Muscle of leg (tissue), 16 donors: ENCODE measurements at places on chromosomes 4 and X.

DNA sequence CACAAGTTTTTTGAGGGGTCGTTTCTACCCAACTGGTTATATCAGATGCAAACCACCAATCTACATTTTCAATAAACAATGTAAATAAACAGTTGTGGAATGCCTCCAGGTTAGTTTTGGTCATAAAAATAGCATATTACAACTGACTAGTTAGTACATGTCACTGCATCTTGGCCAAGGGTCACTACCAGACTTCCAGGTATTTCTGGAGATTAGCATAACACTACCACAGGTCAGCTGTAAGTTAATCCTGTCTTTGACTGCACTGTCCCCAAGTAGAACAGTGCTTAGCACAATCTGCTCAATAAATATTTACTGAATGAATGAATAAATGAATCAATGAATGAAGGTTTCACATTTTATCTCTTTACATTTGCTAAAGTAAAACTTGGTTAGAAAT lies 64.4 kb downstream of the TBC1D19 start:
- DNase-seq: no peak

DNA sequence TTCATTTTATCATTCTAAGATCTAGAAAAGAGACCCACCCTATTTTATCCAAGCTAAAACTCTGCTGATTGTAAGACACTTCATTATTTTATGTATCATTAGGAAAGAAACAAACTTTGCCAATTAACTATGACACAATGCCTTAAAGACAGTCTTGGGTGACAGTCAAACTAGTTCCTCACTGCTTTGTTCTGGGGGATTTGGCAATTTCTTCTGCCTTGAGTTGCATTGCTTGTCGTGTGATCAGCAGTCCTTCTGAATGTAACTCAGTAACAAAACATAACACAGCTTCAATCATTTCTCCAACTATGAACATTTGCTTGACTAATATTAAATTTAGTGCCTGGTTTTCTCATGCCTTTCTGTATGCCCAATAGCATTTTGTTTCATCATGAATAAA lies 577.9 kb upstream of the DIPK2B start:
- DNase-seq: no peak

DNA sequence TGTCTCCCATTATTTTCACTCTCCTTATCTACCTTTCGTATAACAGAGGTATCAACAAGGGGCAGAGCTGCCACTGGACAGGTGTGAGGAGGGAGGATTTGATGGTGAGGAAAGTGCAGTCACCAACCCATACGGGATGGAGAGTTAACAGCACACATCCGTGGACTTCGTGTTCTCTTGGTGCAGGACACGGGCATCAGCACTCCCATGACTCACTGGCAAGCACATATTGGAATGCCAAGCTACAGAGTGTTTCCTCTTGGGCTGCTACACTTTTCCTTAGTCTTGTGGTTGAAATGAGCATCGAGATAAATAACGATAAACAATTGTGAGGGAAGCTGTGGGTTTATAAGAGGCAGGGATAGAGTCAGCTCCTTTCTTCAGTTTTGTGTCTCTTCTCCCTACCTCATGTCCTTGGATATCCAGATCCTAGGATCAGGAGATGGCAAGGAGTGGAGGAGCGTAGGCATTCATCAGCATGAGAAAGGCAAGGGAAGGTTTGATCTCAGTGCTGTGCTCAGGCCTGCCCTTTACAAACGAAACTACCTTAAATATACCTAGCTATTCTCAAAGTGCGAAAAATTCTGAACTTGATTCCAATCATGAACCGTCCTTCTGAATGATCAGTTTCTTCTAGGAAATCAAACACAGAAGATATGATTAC lies 96.3 kb downstream of the ZNF827 start:
- DNase-seq: no peak

DNA sequence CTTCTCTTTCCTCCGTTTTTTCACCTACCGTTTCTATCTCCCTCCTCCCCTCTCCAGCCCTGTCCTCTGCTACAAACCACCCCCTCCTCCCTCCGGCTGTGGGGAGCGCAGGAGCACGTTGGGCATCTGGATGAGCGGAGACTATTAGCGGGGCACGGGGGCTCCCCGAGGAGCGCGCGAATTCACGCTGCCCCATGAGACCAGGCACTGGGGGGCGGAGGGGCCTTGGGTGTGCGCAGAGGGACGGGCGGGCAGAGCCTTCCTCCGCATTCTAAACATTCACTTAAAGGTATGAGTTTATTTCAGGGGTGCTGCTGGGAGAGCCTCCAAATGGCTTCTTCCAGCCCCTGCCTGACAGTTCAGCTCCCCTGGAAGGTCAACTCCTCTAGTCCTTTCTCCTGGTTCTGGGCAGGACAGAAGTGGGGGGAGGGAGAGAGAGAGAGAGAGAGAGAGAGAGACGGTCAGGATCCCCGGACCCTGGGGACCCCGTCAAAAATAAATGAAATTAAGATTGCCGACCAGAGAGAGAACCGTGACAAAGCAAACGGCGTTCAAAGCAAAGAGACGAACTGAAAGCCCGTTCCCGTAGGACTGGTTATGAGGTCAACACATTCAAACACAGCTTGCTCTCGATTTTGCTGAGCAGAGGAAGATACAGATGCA lies 5.0 kb downstream of the SHOX start:
- peak; percentile 68 for DNase-seq

DNA sequence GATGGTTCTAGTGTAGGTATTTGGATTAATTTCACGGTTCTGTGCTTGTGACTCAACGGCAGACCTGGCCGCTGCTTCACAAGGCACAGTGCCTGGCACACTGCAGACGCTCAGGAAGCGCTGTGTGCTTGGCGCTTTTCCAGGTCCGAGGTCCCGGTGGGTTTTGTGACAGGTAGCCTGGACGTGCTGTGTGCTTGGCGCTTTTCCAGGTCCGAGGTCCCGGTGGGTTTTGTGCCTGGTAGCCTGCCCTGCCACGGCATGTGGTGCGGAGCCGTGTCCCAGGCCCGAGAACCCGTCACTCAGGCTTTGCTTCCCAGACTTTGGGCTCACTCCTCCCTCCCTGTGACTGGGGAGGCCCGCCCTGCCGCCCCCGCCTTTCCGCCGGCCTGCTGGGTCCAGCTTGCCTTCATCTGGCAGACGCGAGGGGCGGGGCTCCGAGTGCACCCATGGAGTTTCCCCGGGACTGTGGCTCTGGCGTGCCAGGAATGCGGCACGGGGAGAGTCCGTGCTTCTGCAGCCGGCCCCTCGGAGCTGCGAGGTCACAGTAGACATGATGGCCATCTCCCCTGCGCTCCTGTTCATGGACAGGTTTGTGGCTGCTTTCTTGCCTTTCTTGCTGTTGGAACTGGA lies 44.2 kb downstream of the TBC1D14 start:
- DNase-seq: peak; percentile 75

- no peak for DNase-seq
These were observed 34.1 kb downstream of the ART3 start for GRCh38 chr4:76108467-76109181.

GRCh38 chr4:19774690-19775256 lies 476.9 kb upstream of the SLIT2 start:
- DNase-seq: no peak

DNA sequence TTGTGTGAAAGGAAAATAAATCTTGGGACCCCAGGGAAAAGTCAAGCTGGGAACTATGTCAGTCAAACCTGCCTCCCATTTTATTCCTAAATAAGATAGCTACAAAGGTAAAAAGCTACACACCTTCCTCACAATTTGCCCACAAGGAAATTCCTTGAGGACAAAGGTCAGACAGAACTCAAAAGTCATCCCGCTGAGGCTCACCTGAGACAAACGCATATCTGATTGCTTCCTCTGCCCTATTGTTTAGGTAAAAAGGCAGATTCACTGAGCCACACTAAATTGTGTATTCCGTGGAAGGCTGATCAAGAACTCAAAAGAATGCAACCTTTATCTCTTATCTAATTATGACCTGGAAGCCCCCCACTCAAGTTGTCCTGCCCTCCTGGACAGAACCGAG lies 58.7 kb upstream of the MAML3 start:
- DNase-seq: no peak

GRCh38 chr4:145566768-145567167 lies 52.4 kb upstream of the MMAA start:
- no peak for DNase-seq

- no peak for DNase-seq
These were observed 8.9 kb downstream of the EIF4E start for GRCh38 chr4:98919996-98920395.

DNA sequence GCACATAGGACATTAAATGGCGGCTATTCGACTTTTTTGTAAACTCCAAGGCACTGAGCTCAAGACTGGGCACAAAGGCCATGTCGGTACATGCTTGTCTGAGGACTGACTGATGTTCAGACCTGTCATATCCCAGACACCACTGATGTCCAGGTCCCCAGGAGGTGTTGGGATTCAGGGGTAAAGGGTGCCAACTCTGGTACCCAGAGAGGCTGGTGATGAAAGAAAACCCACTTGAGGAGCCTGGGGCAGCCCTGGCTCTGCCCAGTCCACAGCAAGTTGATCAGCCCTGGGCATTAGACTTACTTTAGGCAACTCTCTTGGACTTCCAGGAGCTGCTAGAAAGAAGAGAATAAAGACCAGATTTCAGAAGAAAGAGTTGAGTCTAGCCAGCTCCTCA lies 18.7 kb downstream of the SASH3 start:
- no peak for DNase-seq

DNA sequence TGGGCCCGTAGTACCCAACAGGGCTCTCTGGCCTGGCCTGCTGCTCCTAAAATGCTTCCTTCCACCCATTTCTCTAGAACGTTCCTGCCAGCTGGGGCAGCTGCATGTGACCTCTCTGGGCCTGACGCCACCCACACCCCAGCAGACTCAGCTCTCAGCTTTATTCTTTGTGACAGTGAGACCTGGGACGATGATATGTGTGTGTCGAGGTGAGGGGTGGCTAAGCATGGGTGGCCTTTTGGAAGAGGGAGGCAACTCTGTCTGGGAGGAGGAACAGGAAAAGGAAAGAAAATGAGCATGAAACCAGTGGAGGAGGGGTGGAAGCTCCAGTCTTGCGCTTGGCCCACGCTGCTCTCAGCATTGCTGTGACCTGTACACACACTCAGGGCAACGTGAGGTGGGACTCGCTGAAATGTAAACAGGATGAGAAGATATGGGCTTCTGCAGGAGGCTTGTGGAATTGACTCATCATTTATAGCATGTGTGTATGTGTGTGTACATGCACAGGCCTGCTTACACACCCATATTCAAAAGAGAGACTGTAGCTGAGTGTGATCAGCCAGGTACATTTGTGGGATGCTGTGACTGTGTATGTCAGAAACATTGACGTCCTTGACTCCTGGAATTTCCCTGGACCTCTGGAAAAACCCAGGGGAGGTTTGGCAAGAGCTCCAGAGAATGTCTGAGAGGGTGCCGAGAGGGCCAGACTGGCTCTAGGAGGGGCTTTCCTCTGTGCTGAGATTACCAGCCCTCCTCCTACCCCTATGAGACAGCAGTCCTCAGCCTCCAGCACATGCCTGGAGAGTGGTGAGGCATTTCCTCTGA lies 137.9 kb downstream of the PJA1 start:
- no peak for DNase-seq

DNA sequence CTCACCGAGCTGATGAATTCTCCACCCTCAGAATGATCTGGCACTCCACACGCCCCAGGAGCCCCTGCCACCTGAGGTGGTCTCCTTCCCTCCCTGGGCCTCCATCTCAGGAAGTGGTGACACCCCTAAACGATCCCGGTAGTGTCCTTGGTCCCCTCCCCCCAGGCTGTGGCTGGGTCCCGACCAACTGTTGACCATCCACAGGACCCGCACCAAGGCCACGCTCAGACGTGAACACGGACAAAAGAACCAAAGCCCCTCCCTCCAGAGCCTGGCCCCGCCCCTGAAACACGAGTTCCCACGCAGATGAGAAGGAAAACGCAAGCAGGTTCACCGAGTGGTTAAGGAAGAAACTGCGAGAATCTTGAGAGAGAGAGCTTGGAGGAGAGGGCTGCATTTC lies 16.6 kb downstream of the LRPAP1 start:
- DNase-seq: no peak

- no peak for DNase-seq
These were observed 15.8 kb downstream of the ATXN3L start for GRCh38 chrX:13304052-13304451.

DNA sequence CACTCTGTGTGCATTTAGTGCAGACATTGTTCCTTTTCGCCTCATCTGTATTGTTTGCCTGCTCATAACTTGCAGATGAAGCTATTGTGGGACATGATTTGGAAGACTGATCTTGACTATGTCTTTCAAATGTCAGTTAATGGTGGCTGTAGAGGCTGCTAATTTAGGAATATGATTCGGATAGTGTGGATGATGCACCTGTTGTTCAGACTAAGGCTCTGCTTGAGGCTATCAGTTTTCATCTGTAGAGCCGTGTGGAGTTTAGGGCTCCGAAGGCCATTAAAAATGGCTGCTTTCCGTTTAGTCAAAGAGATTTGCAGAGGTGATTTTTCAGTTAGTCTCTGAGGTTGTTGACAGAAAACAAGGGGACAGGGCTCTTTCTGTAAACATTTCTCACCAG lies 102.0 kb downstream of the GBA3 start:
- DNase-seq: peak; percentile 47

GRCh38 chrX:10090319-10090718 lies 66.5 kb upstream of the CLCN4 start:
- DNase-seq: no peak

GRCh38 chr4:12961713-12962112 lies 522.4 kb downstream of the RAB28 start:
- no peak for DNase-seq

DNA sequence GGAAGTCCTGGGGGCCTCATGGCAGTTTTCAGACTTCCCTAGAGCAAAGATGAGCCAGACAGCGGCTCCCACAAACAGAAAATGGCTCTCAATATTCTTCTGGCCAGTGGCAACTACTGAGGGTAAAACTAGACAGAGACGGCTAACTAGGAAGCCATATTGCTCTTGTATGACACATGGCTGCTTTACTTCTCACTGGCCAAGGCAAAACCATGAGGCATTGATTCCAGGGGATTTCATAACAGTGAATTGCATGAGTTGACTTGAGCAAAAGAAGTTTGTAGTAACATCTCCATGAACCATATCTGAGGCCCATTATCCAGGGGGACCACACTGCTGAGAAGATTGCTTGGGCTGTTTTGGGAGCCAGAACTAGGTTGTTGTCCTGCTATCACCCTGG lies 13.7 kb upstream of the TLR8 start:
- DNase-seq: no peak

- DNase-seq: peak; percentile 37
These were observed 36.8 kb downstream of the BOD1L1 start for GRCh38 chr4:13590766-13591165.

DNA sequence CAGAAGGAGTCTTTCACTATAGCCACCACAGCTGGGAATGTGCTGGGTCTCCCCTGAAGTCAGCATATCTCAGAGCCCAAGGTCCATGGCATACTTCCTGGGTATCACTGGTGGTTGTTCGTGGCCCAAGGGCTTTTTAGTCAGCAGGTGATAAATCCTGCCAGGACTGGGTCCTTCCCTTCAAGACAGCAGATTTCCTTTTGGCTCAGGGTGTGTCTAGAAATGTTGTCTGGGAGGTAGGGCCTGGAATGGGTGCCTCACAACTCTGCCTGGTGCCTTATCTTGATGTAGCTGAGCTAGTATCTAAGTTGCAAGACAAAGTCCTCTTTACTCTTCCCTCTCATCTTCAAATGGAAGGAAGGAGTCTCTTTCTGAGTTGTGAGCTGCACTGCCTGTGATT lies 102.4 kb upstream of the TMLHE start:
- DNase-seq: no peak

- DNase-seq: no peak
These were observed 1027.0 kb downstream of the ARAP2 start for GRCh38 chr4:35217331-35217730.

- DNase-seq: no peak
These were observed 221.0 kb upstream of the GPRIN3 start for GRCh38 chr4:89528526-89529133.
